Occipital lobe (tissue), 3 donors: ENCODE measurements at places on chromosomes 4 and X. TPM values are rescaled to one million over a fixed set of nuclear protein-coding genes. Genes with fewer than 3 reads are reported as not detected.

- no peak for DNase-seq
These were observed 118.5 kb downstream of the TLL1 start for GRCh38 chr4:165991325-165992180.

DNA sequence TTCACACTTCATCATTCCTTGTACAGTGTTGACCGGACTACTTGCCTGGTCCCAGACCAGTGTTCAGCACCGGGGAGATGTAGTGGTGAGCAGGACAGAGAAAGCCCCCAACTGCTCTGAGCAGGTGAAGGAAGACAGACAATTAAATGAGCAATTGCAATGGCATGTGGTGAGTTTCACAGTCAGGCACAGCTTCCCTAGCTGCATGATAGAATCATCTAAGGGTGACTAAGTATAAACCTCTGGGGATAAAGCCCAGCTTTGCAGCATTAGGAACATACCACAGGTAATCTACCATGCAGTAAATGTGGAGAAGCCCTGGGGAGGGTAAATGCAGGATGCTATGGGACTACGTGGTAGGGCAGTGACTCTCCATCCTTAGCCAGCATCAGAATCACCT lies 47.8 kb downstream of the TMA16 start:
- no peak for DNase-seq

GRCh38 chr4:186770481-186771175 lies 47.0 kb upstream of the FAT1 start:
- no peak for DNase-seq

DNA sequence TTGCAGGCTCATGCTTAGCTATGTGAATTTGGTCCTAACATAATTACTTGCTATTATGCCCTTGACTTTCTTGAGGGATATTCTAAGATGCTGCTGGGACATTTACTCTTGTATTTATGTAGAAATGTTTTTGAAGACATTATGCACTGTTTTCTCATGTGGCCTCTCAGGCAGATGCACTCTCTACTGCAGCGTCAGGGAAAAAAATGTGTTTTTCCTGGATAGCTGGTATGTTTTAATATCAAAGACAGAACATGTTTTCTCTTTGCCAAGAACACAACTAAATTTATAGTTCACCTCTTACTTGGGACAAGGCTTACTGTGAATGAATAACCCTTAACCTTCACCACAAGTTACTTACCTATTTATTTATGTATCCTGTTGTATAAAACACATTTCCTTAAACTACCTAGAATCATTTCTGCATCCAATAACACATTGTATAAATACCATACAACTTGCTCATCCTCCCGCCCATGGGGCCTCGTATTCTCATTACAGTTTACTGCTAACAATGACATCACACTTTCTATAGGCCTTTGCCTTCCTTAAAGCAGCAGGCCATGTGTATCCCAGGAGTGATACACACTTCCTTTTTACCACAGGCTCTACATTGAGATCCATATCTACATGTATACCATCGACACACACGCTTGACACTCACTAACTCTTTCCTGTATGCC lies 178.7 kb downstream of the SLIT2 start:
- no peak for DNase-seq

GRCh38 chrX:41148553-41148952 lies 63.3 kb downstream of the USP9X start:
- no peak for DNase-seq

GRCh38 chr4:123555233-123555806 lies 158.7 kb downstream of the SPRY1 start:
- peak; percentile 21 for DNase-seq

DNA sequence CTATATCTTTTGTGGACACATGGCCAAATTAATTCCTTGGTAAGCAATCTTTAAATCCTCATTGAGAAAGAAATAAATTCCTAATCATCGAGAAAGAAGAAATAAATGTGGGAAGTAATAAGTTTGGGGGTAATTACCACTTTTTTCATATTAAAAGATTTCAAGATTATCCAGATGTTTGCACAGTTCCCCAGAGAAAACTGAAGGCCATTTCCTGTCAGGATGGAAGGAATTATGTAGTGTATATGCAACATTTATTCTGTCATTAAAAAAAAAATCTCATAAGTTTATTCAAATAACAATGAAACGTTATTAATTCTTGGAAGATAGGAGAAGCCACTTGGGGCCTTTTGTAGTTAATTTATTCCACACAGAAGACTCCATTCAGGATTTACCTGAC lies 385.6 kb upstream of the NR3C2 start:
- no peak for DNase-seq

- DNase-seq = no peak
These were observed 3.0 kb downstream of the PLXNB3 start for GRCh38 chrX:153766871-153767673.

- no peak for DNase-seq
These were observed 60.2 kb upstream of the RBPJ start for GRCh38 chr4:26260571-26260970.

GRCh38 chrX:70970482-70970995 lies 39.6 kb upstream of the SLC7A3 start:
- DNase-seq = no peak

DNA sequence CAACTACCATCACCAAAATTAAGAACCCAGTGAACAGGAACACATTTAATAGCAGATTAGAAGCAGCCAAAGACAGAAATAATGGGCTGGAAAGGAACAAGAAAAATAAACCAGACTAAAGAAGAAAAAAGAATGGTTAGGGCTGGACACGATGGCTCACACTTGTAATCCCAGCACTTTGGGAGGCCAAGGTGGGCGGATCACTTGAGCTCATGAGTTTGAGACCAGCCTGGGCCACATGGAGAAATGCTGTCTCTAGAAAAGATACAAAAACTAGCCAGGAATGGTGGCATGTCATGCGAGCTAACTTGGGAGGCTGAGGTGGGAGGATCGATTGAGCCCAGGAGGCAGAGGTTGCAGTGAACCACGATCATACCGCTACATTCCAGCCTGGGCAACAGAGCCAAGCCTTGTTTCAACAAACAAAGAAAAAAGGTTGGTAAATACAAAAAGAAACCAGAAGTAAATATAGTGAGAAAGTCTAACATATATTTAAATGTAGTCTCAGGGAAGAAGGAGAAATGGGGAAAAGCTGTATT lies 102.0 kb downstream of the AFAP1 start:
- no peak for DNase-seq

- no peak for DNase-seq
These were observed 56.4 kb upstream of the HHIP start for GRCh38 chr4:144589512-144589911.

GRCh38 chr4:161466316-161466715 lies 697.5 kb downstream of the FSTL5 start:
- no peak for DNase-seq

GRCh38 chr4:106587558-106587957 lies 219.0 kb upstream of the GIMD1 start:
- DNase-seq = no peak

DNA sequence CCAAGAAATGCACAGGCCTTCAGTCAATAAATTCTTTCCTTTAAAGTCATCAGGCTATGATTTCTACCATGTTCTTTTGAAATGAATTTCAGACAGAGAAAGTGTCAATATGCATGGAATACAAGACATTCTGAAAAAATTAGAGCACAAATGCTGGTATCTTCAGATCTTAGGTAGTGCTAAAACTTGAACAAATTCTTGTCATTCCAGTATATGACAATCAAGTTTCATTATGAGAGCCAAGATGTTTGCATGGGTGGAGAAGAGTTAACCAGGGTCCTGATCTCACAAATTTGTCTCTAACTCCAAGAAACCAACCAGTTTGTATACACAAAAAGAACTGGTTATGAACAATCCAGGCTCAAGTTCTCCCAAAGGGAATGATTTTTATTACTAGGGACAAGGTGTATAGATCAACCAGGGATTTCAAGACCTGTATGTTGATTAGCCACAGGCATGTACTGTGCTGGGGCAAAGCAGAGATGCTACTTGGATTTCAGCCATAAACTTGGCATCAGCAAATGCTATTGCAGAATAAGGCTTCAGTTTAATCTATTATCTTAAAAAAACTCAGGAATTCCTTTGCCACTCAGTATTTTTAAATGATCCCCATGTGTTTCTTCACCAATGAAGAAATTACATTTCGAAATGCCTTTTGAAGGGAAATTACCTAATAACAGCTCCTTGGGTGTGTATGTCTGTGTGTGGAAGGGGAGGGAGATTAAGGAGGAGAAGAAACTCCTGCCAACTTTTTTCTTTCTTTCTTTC lies 69.7 kb downstream of the FANCB start:
- DNase-seq = no peak

GRCh38 chr4:83662204-83662603 lies 126.3 kb downstream of the GPAT3 start:
- DNase-seq = no peak

- DNase-seq = no peak
These were observed 22.2 kb downstream of the HMX1 start for GRCh38 chr4:8849266-8850073.

DNA sequence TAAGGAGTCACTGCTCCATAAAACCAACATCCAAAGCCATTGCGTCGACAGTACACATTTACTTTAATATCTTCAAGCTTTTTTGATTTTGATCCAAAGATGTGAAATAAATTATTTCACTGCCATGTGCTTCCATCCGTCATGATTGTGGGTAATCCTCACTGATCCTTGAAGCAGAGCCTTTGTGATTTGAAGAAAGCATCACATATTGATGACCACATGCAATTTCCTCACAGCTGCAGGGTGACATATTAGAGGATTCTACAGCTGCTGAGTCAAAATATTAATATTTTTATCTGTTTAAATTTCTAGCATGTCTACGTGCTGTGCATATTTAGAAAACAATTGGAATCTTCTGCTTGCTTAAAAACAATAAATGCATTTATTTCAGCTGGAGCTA lies 196.8 kb upstream of the ANXA3 start:
- DNase-seq = no peak

DNA sequence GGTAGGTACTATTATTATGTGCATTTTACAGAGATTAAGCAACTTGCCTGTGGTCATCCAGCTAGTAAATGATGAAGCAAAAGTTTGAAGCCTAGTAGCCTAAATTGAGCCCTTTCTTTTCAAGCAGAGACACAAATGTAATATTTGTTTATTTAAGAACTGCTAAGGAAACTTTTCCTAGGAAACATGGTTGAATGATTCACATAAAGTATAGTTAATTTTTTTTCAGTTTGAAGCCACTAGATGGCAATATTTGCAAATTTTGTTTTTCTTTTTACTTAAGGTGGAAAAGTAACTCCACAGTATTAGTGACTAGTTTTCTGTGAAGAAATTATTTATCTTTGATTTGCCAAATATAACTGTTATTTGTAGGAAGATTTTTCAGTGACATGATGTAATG lies 52.8 kb upstream of the ANKRD17 start:
- no peak for DNase-seq

DNA sequence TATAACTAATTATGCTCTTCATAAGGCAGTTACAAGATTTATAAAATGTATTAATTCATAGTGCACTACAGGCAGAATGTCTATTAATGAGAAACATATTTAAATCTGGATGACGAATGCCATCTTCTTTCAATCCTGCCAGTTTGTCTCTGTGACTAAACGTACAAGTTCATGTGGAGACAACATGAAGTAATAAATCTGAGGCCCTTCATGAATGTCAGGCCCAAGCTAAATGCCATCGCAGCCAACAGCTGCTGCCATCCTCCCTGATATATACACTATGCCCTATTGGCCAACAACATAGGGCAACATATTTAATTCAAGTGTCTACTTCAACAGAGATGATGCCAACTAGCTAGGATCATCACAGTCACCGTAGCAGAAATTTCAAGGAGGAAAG lies 43.7 kb downstream of the TSPAN5 start:
- no peak for DNase-seq

GRCh38 chrX:129193357-129193756 lies 329.9 kb downstream of the SMARCA1 start:
- no peak for DNase-seq

DNA sequence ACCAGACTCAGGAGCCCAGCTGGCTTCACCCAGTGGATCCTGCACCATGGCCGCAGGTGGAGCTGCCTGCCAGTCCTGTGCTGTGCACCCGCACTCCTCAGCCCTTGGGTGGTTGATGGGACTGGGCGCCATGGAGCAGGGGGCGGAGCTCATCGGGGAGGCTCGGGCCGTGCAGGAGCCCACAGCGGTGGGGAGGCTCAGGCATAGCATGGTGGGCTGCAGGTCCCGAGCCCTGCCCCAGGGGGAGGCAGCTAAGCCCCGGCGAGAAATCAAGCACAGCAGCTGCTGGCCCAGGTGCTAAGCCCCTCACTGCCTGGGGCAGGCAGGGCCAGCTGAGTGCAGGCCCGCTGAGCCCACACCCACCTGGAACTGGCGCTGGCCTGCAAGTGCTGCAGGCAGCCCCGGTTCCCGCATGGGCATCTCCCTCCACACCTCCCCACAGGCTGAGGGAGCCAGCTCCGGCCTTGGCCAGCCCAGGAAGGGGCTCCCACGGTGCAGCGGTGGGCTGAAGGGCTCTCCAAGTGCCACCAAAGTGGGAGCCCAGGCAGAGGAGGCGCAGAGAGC lies 464.1 kb upstream of the DIPK2B start:
- no peak for DNase-seq

- no peak for DNase-seq
These were observed 30.2 kb upstream of the GRIA3 start for GRCh38 chrX:123153846-123154335.

GRCh38 chr4:98632258-98632657 lies 26.2 kb downstream of the TSPAN5 start:
- DNase-seq = no peak

DNA sequence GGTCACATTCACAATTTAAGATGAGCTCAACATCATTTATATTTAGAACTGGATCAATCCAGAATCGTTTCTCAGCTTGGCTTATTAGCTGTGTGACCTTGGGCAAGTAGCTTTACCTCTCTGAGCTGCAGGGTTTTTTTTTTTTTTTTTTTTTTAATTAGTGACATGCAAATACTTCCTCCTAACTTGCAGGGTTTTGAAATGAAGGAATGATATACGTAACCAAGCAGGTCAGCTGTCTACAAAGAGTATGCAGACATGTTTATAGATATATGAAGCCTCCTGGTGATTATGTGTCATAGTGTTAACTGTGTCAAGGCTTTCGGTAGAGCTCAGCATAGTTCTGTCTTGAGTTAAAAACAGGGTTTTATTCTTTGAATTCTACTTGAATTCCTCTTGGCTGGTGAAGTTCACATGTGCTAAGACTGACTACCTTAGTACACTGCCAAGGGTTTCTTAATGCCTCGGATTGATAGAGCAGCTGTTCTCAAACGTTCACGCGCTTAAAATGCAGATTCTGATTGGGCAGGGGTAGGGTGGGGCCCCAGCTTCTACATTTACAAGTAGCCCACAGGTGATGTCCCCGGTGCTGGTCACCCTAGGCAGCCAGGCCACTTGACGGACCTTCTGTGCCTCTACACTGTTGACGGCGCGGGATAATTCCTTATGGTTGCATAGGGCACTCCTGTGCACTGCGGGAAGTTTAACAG lies 654 bp upstream of the STS start:
- peak; percentile 20 for DNase-seq

GSX2 gene
- total RNA-seq = 1.1 TPM

GABRE gene
- 0.94 TPM for total RNA-seq

STOX2 gene
- total RNA-seq = 42.3 TPM

CT45A6 gene
- total RNA-seq = not detected

SYNPO2 gene
- 2.3 TPM for total RNA-seq

PCSK1N gene
- total RNA-seq = 48.7 TPM

MTMR1 gene
- 29.0 TPM for total RNA-seq

MEPE gene
- 0.16 TPM for total RNA-seq

NMU gene
- 1.9 TPM for total RNA-seq

ANKRD37 gene
- total RNA-seq = 25.1 TPM

FGF2 gene
- 9.8 TPM for total RNA-seq

RIPPLY1 gene
- total RNA-seq = not detected

PABPC1L2A gene
- 0.78 TPM for total RNA-seq

SPANXA2 gene
- not detected for total RNA-seq

TLR6 gene
- total RNA-seq = 1.9 TPM

EGF gene
- total RNA-seq = 1.7 TPM
